Mammary epithelial cell (primary cell): ENCODE measurements at places on chromosomes 1 and 21.
A peak's percentile ranks its signal among the peaks of the same experiment; 100 is the strongest.

- no peak for DNase-seq
These were observed 165.5 kb upstream of the ESRRG start for GRCh38 chr1:216888731-216889130.

- DNase-seq = peak; percentile 85
These were observed 146.6 kb downstream of the ROR1 start for GRCh38 chr1:63920154-63921117.

GRCh38 chr1:16402742-16403141 is 34.5 kb downstream of the SPATA21 start:
- no peak for DNase-seq

DNA sequence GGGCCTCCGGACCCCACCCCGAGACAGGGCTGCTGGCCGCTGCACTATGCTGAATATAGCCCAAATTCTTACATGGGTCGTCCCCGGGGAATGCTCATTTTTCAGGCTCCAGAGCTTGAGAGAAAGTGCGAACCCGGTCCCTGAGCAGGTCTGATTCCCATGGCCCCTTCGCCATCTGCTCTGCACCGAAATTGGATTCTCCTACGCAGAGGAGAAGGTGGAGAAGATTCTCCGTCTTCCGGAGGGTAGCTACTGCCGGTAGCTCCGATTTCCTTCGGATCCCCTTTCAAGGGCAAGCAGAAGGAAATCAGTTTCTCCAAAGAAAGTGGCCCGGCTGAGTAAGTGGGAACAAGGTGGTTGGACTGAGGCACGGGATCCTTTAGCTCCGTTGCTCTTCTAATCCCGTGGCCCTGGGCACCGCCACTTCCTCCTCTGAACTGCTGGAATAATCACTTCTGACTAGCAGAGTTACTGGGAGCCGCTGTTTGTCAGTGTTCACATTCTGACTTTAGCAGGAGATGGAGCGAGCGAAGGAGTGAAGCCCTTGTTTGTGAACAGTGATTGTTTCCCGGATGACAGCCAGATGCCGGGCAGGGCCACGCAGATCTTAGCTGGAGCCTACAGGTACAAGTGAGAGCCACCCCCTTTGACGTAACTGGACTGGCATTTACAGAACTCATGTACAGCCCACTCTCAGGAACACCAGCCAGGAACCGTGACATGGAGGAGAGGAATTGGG is 1.1 kb upstream of the ZNF496 start:
- DNase-seq = peak; percentile 51

DNA sequence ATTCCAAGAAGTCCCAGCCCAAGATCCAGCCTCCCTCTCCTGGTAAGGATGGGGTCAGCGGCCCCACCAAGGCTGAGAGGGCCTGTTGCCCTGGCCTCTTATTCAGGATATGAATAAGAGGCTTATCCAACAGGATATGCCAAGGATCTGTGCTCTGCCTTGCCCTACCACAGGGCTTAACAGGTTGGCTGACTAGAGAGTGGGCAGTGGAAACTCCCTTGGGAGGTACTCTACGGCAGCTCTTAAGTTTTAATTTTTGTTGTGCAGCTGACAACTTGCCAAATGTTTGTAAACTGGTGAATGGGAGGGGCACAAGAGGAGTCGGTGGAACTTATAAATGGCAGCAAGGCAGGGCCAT is 16.5 kb upstream of the PIGV start:
- no peak for DNase-seq

DNA sequence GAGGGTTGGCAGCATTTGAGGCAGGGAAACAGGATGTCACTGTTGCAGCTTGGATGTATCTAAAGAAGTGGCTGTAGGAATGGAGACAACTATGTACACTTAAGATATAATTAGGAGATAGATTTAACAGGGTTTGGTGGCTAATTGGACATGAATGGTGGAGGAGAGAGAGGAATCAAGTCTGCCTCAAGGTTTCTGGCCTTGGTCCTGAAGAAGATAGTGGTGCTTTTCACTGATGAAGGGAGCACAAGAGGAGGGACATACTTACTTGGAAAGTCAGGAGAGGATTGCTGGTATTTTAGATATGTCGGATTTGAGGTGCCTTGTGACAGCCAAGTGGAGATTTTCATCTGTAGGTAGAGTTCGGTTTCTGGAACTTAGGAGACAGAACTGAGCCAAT is 123.9 kb downstream of the ST6GALNAC3 start:
- DNase-seq = no peak

DNA sequence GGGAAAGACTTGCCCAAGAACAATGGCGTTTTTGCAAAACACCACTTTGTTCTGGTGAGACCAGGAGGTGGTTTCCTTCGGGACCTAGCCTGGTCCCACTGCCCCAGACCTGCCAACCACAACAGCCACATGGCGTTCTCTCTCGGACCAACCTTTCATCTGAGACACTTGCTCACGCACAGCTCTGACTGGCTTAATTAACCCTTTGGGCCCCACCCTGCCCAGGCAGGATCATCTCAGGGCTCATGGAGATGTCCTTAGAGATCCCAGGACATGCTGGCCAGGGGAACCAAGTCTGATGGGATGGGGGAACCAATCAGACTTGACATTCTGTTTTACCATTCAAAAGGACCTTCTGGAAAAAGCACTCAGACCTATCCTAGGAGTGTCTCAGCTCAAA is 97.8 kb upstream of the SLC2A1 start:
- no peak for DNase-seq

- no peak for DNase-seq
These were observed 21.7 kb downstream of the SERTAD4 start for GRCh38 chr1:210254298-210254697.

- DNase-seq = no peak
These were observed 1382.2 kb upstream of the B3GALT2 start for GRCh38 chr1:194568610-194569009.

- DNase-seq = no peak
These were observed 33.0 kb downstream of the LRRC8C start for GRCh38 chr1:89665941-89666340.

DNA sequence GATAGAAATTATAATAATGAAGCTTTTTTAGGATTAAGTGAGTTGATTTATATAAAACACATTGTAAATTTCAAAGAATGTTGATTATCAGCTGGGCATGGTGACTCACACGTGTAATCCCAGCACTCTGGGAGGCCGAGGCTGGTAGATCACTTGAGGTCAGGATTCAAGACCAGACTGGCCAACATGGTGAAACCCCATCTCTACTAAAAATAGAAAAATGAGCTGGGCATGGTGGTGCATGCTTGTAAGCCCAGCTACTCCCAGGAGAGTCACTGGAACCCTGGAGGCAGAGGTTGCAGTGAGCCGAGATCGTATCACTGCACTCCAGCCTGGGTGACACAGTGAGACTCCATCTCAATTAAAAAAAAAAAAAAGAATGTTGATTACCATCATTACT is 18.4 kb downstream of the ADAMTS1 start:
- DNase-seq = peak; percentile 85

DNA sequence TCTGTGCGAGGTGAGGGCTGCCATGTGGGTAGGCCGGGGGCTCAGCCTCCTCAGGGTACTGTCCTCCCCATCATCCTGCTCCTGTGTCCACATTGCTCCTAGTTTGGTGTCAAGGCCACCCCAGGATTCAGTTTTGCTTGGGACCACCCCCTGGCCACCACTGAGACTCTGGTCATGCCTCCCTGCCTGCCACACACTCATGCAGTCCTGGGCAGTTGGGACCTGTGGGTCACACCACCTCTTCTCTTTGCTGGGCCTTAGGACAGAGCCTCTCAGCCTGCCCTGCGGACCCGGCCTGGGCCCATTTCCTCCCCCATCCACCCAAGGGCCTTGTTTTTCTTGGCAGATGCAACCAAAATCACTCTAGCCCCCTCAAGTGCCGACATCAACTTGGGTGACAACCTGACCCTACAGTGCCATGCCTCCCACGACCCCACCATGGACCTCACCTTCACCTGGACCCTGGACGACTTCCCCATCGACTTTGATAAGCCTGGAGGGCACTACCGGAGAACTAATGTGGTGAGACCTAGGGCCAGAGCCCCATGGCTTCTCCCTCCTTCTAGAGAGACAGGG is 19.4 kb downstream of the TMEM81 start:
- DNase-seq = no peak

DNA sequence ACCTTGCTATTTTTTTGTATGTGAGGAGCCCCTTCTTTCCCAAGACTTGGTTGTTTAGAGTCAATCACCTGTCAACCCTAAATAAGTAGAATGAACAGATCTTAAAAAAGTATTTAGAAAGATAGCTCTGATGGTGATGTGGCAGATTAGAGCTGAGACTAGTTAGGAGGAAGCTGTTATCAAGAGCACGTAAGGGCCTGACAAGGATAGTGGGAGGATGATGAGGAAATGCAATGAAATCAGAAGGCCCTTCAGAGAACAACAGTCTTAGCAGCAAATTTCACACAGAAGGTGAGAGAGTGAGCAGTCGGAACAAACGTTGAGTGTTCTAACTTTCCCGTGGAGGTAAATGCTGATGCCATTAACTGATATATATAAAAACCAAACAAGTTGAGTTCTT is 15.9 kb upstream of the S1PR1 start:
- no peak for DNase-seq

GRCh38 chr1:225819346-225820192 is 9.6 kb downstream of the EPHX1 start:
- no peak for DNase-seq

DNA sequence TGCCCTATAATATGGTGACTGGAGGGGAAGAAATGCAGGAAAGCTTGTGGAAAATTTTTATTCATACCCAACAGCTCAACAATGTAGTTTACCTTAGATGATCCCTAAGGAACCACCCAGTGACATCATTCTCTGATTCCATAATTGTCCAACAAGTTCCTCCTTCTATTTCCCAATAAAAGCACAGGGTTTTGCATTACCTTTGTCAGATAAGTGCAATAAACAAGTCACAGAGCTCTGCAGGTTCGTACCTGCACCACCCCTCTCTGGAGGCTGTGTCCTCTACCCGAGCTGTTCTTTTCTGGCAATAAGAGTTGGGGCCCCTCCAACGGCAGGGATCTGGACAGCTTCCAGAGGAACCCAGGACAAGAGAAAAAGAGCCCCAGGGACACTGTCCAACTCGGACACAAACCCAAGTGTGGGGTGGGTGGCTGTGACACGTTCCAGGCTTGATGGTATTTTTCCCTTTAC is 38.8 kb downstream of the RCAN1 start:
- peak; percentile 53 for DNase-seq

GRCh38 chr1:107474877-107475612 is 334.2 kb downstream of the NTNG1 start:
- peak; percentile 38 for DNase-seq

DNA sequence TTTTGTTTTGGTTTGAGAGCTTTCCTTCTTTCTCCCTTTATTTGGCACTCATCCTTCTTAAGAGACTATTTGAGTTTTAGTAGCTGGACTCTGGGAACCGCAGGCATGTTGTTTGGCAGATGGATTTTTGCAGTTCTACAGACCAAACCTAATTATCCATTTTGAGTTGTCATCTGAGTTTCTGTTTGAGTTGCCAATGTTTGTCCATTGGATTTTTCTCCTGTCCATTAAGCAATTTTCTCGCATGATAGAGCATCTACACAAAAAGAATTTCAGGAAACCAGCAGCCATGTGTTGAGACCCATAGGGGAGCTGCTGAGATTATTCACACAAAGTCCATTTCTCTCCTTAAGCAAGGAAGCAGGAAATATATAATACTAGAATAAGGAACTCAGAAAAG is 17.2 kb upstream of the CXADR start:
- DNase-seq = no peak

DNA sequence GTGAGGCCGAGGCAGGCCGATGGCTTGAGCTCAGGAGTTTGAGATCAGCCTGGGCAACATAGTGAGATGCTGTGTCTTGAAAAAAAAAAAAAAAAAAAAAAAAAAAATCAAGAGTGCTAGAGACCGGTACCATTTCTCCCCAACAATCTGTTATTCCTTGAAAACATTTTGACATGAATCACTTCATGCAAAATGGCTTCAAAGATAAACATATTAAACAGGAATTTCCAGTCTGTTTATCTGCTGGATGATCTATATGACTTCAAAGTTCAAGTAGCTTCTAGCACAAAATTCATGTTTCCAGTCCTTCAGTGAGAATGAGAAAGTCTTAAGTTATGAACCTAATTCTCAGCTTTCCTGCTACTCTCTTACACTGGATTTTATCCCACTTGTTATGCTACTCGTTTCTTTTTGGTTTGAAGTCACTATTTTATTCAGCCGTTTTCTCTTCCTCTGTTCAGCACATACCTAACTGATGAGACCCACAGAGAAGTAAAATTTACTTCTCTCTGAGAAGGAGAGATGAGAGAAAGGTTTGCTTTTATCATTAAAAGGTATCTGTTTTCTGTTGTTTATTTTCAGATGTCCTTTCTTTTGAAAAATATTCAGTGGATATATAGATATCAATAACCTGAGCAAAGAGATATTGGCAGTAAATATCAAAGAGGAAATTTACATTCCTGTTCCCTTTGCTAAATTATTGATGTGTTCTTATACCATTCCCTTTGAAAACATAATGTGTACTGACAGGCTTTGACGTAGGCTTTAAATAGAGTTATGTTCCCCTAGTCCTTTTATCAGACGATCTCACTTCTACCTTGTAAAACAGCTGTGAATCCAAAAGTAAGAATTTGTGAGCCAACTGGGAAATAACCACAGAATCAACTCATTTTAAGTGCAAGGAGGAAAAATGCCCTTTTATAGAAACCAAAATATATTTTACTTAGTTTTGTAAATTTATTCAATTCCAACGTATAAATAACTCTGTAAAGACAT is 38.2 kb downstream of the CD46 start:
- peak; percentile 52 for DNase-seq

DNA sequence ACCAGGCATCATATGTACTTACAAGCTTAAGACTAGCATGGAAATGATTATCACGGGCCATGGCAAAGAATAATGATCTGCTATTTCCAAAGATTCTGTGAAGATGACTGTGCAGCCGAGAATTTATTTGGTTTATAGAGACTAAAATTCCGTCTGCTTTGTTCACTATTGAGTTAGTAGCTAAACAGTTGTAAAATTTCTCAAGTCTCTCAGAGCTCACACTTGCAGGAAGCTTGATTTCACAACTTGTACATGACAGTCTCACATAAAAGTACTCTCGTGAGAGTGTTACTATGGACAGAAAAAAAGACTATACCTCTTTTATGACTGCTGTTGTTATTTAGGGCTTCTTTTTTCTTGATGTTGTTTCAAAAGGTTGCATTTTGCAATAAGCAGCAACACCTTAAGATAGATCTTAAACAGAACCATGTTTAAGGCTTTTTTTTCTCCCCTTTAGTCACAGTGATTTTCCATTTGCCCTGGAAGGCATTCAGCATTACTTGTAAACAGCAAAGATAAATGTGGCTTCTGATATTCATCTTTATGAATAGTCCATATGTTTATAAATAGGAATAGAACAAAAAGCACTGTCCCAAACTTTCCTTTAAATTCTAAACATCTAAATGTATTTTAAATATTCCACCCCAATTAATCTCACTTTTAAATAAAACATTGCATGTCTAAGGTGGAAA is 24.8 kb downstream of the ST6GALNAC5 start:
- no peak for DNase-seq

GRCh38 chr1:51070640-51071039 is 31.4 kb upstream of the C1orf185 start:
- DNase-seq = peak; percentile 74

- no peak for DNase-seq
These were observed 130.5 kb downstream of the RWDD3 start for GRCh38 chr1:95364546-95364945.
